ENCODE measurements at places on chromosomes 4 and X.

GRCh38 chr4:5906191-5906590, 13.3 kb upstream of the CRMP1 start:
- DNase-seq: no peak

DNA sequence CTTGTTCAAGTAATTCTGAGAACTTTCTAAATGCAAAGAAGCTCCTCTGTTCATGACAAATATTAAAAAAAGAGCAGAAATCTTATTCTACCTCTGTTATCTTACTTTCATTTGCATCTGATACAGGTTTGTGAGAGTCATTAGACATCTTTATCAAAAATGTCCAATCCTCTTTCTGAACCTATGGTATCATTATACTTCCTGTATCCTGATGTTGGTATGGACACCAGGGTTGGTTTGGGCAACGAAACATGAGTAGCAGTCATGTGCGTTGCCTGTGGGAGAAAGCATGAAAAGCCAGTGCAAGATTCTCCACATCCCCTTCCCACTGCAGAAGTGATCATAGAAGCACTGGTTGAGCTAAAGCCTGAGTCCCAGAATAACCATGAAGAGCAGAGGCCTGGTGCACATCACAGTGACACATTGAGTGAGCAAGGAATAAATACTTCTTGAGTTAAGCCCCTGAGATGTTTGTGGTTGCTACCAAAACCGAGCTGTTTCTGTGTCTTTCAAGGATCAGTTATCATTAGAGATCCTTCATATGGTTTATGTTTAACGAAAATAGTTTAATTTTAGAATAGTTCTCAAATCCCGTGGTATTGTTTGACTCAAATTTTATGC, 197.2 kb downstream of the BANK1 start:
- DNase-seq: no peak

DNA sequence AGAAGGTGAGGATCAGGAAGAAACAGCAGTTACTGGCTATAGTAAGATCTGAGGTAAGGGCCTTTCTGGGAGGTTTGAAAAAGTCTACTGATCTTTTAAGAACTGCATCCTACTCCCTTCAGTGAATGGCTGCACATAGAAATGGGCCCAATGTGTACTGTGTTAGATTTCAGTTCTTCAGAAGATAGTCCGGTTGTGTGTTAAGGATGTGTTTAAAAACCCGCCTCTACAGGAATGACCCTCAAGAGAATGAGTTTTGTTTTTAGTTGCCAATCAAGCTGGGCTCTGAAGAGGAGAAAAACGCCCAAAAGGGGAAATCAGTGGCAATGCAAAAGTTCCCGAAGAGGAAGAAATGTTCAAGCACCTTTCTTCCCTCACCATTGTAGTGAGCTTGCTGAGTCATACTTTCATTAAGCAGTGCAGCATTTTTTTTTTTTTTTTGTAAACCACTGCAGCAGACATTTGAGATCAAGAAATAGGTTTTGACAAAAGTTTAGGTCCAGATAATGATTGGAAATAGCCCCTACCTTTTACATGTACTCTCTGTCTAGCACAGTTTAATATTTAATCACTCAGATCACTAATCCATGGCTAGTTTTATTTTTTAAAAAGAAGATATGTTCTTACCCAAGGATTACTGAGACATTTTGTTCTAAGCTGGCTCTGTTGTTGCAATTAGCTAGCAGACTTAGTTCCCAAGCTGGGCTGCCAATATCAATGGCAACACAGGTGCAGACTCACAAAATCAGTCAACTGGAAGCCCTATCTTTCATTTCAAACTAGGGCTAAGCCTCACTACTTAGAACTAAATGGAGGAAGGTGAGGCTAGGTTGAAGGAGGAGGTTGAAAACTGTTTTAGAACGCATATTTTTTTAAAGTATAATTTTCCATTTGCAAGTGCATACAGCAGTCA, 7.0 kb upstream of the TRPC5OS start:
- DNase-seq: peak; percentile 11

- DNase-seq: no peak
Observed at GRCh38 chr4:175873707-175874106, 61.6 kb upstream of the GPM6A start.

DNA sequence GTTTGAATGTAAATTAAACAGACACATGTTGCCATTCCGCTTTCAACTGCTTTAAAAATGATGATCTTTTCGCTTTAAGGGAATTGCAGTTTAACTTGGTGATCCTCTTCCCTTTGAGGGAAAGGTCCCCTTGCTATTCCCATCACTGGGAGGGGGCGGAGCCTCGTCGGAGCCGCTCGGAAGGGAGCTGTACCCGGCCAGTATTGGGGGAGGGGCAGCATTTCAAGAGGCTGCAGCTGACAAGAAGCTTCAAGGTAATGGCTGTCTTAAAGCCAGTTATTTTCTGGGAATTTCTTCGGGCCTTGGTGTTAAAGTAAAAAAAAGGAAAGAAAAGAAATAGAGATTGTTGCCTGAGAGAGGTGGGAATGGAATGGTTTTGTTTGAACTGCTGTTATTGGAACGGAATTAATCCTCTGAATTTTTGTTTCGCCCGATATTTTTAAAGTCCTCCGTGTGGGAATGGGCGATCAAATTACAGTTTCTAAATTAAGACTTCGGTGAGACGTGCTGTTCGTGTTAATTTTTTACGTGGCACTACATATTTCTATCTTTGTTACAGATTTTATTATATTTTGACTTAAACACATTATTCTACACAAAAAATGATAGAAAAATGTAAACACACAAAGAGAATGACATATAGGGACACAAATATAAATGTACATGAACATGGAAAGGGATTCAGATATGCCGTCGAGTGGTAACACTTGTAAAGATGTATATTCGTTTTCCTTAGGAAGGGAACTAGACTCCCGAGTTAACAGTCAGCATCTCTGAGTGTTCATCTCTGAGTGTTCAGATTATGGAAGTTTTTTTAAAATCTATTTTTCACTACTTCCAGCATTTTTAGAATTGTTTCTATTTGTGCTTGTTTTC, 9.2 kb downstream of the PWWP3B start:
- peak; percentile 50 for DNase-seq

DNA sequence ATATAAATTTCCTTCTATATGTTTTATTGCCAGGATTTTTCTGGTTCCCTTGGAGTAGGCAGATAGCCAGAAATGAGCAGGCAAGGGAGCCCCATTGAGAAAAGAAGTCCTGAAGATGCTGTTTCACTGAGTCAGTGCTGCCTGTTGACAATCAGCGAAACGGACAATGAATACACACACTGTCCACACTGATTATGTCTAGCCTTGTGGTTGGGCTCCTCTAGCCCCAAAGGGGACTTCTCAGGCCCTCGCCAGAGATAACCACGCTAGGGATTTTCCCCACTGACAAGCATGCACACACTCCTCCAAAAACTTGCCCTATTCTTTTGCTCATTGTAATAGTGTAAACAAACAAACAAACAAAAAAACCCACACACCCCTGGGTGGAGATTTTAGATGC, 369.3 kb downstream of the DMD start:
- no peak for DNase-seq

- no peak for DNase-seq
Observed at GRCh38 chr4:124028182-124028581, 631.6 kb downstream of the SPRY1 start.

DNA sequence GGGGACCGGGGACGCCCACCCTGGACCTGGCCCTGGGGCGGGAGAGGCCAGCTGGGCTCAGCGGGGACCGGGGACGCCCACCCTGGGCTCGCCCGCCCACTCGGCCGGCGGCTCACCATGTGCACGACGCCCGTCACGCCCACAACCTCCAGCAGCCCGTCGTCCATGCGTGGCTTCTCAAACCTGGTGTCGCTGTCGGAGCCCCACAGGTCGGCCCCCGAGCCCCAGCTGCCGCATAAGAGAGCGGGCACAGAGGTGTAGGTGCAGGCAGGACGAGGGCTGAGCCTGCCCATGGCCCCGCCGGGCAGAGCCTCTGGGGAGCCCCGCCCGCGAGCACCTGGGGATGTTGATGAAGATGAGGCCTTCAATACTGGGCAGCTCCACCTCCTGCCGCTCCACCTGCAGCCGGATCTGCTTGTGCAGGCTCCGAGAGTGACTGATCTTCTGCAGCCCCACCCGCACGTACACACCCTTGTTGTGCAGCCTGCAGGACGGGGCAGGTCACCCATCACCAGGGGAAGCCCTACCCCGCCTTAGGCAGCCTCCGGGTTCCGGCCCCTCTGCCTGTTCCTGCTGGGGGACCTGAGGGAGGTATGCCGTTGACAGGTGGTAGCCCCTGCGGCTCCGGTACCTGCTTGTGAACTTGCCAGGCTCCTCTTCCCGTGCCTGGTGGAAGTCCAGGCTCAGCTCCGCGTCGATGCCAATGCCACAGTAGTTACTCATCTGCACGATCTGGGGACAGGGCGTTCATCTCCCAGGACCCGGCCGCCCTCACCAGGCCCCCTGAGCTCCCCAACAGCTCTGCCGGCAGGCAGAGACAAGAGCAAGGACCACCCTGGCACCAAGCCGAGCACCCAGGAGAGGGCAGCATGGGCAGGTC, 11.8 kb downstream of the DGKQ start:
- DNase-seq: no peak

DNA sequence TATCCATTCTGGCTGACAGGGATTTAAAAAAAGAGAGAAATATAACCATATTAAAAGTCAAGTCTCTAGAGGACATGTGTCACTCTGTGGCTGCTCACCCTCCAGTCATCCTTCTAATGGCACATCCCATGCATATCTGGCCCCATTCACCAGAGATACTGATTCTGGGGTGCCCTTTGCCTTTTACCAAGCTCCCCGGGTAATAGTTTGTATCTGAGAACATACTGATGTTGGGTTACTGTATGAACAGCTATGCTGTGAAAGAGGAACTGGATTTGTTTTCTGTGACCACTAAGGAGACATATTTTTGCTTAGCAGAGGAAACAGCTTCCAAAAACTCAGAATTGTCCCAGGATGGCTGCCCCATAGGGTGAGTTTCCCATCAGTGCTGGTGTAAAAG, 56.0 kb downstream of the SAT1 start:
- DNase-seq: no peak

- DNase-seq: no peak
Observed at GRCh38 chrX:139554991-139555675, 24.6 kb downstream of the F9 start.

DNA sequence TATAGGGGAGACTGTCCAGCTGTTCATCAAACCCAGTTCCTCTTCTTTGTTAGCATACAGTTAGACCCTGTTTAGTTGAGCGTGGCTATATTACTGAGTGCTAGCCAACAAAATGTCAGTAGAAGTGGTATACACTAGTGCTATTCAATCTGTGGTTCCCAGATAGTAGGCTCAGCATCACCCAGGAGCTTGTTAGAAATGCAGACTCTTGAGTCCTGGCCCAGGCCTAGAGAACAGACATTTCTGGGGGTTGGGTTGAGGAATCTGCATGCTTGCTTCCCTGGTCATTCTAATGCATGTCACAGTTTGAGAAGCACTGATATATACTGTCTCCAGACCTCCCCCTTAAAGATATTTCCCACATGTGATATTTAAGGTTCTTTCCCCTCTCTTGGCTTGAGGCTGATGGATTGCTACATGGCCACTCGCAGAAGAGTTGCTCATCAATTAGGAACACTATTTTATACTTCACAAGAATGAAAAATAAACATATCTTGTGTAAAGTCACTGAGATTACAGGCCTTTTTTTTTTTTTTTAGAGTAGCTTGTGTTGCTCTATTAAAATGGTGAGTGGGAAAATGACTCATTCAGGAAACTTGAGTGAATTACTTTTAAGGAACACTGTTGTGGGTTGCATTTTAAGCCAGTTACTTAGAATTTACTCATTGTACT, 289.0 kb downstream of the STIM2 start:
- no peak for DNase-seq

DNA sequence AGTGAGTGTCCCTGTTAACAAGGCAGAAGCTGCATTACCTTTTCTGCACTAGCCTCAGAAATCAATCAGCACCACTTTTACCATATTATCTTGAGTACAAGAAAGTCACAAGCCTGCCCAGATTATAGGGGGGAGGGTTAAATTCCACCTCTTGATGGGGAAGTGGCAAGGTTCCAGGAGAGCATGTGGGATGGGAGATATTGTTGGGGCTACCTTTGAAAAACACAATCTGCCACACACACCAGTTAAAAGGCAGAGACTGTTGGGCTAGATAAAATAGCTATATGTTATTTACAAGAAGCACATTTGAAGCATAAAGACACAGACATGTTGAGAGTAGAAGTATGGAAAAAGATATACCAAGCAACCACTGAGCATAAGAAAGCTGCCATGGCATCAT, 6.6 kb upstream of the AVPR2 start:
- DNase-seq: no peak

GRCh38 chr4:44326741-44327140, 121.9 kb downstream of the KCTD8 start:
- no peak for DNase-seq

DNA sequence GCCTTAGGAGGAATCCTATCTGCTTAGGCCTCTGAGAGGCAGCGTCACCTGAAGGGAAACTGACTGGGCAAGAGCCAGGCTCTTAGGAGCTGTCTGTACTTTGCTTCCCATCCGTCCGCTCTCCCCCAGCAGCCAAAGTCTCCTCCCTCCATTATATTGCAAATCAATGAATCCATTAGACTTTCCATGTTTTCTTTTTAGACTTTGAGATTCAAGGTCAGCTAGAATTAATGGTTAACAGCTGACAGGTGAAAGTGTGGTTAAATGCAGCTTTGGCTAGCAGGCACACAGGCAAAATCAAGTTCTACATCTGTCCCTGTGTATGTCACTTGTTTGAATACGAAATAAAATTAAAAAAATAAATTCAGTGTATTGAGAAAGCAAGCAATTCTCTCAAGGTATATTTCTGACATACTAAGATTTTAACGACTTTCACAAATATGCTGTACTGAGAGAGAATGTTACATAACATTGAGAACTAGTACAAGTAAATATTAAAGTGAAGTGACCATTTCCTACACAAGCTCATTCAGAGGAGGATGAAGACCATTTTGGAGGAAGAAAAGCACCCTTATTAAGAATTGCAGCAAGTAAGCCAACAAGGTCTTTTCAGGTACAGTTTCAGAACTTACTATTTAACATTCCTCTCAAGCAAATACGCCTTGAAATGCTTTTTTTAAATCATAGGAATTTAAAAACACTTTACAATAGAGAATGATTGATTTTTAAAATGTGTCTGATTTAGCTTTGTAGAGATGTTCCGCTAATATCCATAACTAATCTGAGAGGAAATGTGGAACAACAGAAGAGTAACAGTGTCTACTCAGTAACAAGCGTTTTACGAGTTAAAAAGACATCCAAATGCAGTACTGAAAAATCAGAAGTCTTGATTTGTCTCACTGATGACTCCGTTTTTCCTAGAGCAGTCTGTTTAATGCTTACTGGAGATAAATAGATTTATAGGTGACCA, at the start of gene F11:
Gene F11 (plus strand): TSS at position 507 of the 970 bp plus-strand sequence. CDS start 948 bp downstream, outside the sequence.
- no peak for DNase-seq

DNA sequence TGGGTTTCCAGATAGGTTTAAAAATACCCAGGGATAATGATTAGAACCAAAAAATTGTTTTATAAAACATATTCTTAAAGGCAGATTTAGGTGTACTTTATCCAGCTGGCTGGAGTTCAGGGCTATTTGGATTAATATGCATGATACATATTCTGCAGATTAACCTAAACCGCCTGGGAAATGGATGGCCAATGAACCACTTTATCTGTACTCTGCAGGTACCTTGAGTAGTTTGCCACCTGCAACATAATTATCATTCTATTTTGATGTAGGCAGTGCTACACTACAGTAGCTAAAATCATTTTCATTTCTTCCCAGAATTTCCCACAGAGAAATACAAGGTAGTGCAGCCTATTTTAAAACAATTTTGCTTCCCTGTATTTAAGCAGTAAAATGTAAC, 683.2 kb upstream of the GNPDA2 start:
- DNase-seq: no peak

Data from neuronal stem cell (in vitro differentiated cells).